NCI-H2029 treated with DMSO at 0.1 percent for 48 hours (cell line): ENCODE measurements at places on chromosomes 6 and 20.

GRCh38 chr6:137197684-137198645 is 21.2 kb downstream of the IFNGR1 start:
- no peak for DNase-seq

GRCh38 chr20:2093159-2093781 is 8.4 kb upstream of the STK35 start:
- no peak for DNase-seq

DNA sequence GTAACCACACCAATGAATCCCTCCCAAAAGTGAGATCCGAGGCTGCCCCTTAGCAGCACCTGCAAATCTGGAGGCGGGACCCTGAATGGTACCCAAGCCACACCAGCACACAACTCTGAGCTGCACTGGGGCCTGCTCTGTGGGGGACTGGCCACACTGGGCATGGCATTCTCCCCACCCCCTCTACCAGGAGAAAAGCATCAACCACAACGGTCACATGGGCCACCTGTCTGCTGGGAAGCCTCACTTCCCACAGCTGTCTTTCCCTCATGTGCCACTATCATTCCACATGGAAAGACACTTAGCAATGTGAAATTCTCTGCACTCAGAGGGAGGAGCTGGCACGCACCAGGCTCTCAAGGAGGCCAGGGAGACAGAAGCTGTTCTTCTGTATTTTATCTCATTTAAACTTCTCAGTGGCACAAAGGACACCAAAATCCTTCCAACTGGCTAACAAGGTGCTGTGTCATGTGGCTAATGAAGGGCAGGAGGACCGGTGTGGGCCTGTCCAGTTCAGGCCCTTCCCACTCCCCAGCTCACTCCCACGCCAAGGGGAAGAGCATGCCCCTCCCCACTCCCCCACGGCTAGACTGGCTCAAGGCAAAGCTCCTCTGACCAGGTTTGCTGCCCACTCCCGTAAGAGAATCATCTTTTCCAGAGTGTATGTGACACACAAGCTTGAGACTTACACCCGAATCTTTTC is 19.0 kb downstream of the YTHDF1 start:
- no peak for DNase-seq

- DNase-seq: peak; percentile 98
These were observed 1.0 kb downstream of the CALHM6 start for GRCh38 chr6:116461932-116462885.

DNA sequence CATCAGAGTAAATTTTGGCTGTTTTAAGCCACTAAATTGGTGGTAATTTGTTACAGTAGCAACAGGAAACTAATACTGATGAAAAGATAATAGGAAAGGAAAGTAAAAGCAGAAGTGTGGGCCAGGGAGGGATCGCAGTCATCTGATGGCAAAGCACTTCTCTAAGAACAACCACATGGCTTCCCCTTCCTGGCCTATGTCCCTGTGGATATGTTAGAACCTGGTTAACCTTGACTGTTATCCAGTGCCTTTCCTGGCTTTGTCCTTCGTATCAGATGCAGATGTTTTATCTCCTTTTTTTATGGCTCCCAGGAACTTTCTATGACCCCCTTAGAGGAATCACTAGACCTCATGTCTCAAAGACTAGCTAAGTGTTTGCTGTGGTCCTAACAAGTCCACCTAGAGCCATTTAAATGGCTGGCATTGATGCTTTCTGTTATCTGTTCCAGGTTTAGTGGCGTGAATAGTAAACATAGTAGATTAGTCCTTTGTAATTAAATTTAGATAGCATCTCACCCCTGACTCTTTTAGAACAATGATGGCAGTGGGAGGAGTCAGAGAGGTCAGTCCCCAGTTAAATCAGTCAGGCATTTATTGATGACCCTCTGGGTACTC is 79.2 kb upstream of the PHACTR2 start:
- DNase-seq: no peak

GRCh38 chr6:6701864-6702263 is 113.3 kb downstream of the LY86 start:
- no peak for DNase-seq

DNA sequence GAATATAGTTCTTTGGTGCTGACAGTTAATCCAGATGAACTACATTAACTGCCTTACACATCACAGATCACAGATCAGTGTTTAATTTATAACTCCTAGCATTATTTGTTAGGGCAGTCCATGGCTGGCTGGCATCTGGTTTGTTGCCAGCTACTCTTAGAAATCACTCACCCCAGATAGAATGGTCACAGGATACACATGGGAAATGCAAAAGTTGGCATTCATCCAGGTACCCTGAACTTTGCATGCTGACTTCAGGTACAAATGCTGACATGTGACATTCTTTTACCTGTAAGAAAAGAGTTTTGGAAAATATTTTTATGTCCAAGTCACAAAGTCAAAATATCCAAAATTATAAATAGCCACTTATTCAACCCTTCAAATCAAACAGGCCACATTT is 20.2 kb downstream of the FBXL4 start:
- peak; percentile 45 for DNase-seq

DNA sequence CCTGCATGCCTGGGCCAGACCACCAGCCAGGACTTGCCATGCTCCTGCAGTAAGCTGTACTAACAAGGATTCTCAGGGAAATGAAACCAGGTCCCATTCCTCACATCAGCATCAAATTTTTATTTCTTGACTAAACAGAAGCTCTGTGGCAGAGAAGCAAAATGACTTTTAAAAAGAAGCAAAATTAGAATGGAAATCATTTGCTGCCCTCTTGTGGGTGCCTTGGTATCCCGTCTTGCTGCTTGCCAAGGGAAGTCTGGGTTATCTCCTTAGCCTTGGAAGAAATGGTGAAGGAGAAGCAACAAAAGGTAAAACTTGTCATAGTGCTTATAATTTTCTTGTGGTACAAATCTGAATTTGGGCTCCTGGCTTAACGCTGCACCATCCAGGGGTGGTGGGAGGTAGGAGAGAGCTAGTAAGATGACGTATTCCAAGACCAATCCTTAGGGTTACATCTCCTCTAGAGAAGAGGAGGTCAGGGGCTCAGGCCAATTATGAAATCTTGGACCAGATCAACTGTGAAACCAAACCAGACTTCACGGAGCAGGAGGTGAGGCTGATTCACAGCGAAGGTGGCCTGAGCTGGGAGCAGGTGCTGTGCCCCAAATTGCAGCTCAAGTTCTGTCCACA is 107.5 kb downstream of the FAXC start:
- peak; percentile 8 for DNase-seq

DNA sequence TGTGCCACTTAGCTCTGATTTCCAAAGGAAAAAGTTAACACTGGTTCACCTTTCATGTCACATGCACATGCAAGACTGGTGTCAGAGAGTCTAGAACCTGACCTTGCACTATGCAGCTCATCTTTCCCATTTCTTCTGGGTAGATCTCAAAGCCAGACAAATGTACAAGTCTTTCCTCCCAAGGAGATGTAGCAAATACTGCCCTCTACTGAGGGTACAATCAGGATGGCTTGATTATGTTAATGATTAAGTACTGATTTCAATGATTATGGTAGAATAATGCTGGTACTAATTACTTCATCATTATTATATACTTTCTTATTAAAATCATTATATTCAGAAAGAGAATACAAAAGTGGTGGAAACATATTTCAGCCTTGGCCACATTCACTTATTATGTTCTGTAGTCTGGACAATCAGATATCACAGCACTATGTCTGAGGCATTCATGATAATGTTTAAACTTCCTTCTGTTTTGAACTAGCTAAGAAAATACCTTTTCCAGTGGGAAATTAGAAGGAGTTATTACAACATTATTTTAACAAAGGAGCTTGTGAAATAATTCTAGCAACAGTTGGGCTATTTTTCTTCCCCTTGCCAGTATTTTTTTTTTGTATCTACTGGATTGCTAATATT is 68.5 kb upstream of the FOXO3 start:
- no peak for DNase-seq

DNA sequence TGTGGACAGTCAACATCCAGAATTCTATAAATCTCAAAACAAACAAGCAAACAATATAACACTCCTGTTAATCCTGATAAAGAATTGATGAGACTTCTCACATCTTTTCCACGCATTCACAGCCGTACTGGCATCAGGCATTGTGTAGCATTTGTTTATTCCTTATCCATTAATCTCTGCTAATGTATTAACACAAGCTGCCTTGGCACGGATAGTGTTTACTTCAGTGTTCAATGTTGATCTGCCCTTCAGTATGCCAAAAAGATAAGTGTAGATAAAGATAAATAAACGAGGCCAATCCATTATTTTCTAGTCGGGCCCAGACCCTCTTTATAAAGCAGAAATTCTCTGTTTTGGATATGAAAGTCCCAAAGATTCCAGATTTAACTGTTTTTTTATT is 16.1 kb downstream of the UFL1 start:
- no peak for DNase-seq

- DNase-seq: no peak
These were observed 4.6 kb downstream of the TMEM181 start for GRCh38 chr6:158564243-158565121.

DNA sequence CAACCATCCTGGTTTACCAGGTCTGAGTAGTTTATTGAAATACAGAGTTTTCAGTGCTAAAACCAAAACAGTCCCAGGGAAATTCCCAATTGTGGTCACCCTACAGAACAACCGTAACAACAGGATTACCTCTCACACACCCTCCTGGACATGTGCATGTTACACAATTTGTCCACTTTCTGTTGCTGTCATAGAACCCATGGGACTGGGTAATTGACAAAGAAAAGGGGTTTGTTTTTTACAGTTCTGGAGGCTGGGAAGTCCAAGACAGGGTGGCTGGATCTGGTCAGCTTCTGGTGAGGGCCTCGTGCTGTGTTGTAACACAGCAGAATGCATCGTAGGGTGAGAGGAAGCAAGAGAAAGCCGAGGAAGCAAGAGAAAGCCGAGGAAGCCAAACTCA is 9.1 kb upstream of the ADA start:
- DNase-seq: no peak

GRCh38 chr6:160180706-160181105 is 59.1 kb downstream of the SLC22A1 start:
- DNase-seq: no peak

DNA sequence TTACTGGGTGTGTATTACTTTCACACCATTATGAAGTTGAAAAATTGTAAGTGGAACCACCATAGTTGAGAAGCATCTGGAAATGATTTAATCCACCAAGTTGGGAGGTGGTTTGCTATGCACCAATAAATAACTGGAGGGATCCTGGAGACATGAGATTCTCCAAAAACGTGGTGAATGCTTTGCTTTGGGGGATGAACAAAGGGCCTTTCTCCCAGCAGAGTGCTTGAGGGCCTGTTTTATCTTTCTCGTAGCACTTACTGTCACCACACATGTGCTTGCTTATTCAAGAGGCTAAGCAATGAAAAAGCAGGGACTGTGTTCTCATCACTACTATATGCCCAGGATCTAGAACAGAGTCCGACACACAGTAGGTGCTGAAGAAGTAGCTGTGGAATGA is 371.1 kb downstream of the DHX35 start:
- DNase-seq: no peak
